Activated CD8-positive, alpha-beta memory T cell treated with anti-CD3 and anti-CD28 coated beads for 4 hours (primary cell): ENCODE measurements at places on chromosomes 2 and 18.

DNA sequence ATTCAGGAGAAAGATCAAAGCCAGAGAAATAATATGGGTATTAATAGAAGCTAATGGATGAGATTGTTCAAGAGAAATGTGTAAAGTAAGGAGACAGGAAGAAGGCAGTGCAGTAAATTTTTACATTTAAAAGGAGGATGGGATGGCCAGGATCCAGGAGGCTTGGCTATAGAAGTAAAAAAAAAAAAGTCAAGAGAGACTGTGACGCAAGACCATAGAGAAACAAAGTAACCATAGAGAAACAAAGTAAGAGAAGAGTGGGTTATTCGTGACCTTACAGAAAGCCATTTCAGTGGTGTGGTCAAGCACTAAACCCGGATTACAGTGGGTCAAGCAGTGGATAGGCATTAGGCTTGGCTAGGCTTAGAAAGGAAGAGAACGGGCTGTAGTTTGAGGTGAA lies 10.5 kb upstream of the FAM171B start:
- no peak for DNase-seq

GRCh38 chr2:239401881-239402233 lies 1.0 kb upstream of the HDAC4 start:
- no peak for DNase-seq

DNA sequence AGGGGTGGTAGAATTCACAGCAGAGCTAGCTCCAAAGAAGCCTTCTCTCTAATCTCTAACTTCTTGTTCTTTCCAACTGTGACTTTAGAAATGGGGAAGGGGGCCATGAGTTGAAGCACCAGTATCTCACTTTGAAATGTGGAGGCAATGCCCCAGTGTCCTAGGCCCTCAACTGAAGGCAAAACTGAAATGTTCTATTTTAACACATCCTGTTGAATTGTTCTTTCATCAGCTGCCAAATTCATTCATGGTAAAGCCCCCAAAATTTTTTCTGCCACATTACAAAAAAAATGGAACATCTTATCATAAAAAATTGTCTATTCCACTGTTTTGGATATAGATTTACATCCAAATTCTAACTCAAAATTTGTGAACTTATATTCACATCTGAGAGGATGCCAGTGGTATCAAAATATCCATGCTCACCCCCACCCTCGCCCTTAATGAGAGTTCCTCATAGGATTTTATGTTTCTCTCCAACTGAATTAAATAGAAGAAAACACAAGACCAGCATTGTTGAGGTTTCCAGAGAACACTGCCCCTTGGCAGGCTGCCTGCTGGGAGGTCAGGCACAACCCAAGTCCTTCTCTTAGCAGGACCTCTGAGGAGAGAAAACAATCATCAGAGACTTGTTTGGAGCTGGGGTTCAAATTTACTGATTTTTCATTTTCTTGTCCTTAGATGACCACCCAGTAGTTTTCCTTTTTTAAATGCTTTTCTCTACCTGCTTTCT lies 147.4 kb upstream of the PGAP1 start:
- no peak for DNase-seq

DNA sequence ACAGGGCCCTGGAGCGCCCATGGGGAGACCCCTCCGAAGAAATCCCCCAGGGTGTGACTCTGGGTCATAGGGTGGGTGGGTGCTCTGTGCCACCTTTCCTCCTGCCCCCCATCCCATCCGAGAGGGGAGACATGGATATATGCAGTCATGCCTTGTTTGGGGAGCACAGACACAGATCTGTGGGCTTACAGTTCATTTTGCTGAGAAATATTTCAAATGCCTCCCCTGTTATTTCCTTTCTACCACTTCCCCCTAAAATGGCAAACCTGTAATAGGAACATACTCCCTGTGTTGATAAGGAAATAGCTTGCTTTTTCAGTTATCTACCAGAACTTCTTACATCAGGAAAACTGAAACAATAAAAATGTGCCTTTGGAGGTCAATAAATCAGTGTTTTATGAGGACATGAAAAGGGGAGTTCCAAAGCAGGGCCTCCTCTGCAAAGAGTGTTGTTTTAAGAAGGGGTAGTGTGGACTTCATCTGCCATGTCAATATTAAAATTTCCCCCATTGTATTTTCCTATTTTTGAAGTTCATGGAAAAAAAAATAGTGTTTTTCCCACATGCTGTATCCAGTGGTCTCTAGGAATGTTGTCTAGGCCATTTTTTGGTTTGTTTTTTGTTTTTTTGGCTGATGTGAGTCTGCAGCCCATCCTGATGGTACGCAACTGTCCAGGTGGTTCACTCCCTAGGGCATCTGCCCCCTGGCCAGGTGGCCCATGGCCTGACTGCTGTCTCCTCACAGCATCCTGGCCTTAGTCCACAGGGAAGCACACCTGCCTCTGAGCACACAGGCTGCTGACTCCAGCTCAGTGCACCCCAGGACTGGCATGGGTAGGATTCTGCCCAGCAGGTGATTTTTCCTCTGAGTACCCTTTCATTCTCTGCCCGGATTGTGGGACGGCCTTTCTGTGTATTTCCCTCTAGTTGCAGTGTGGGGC lies 3.7 kb downstream of the TNFRSF11A start:
- DNase-seq = no peak

- no peak for DNase-seq
These were observed 284.7 kb downstream of the MYCN start for GRCh38 chr2:16225071-16225470.

DNA sequence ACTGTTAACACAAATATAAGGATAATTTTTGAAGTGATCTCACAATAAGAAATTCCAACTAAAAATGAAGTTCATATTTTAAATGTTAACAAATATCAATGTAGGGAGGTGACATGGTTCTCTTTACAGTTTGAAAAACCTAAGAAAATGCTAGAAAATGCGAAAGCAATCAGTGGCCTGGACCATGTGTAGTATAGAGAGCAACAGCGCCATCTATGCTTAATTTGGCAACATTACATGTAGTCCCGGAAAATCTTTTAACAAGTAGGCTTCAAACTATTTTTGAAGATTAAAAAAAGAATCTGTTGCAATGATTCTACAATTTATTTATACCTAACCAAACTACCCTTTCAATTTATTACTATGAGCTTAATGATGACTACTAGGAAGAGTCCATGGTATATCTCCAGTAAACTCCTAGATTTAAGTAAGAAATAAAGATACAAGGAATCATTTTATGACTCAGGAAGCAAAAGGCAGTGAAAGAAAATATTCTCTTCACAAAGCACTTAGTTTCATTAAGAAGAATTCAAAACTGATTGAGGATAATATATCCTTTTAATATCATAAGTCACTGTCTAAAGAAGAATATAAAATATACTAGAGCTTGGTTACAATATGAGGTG lies 33.3 kb downstream of the NDUFA10 start:
- no peak for DNase-seq

DNA sequence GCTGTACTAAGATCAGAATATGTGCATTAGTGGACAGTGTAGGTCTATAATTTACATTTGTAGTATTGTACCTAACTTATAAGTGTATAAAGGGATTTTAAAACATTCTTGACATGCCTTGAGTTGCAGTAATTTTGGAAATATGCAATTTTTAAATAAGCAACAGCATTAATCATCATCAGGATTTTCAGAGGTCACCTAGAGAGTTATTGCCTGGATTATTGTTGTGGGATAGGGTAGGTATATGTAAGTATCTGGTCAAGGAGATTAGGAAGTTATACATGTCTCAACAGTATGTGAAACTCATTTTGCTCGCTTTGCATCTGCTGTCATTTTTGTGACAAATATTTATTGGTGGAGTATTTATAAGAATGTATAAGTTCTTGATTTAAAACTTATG lies 184.2 kb downstream of the WDR7 start:
- no peak for DNase-seq

GRCh38 chr2:60354713-60355112 lies 198.7 kb downstream of the BCL11A start:
- DNase-seq = no peak

DNA sequence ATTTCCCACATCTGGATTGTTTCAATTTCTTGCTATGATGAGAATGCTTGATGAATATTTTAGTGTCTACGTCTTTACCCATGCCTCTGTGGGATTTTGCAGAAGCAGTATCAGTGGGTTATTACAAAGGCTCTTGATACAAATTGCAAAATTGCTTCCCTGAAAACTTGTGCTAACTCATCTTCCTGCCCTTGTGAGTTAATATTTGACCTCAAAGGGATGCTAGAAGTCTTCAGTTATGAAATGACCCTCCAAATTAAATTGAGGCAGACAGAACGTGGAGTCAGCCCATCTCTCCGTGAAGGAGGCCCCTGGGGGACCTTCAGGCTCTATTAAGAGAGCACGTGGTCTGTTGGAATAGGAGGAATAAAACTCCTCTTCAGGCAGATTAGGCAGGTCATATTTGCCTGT lies 239.2 kb upstream of the HS6ST1 start:
- no peak for DNase-seq

DNA sequence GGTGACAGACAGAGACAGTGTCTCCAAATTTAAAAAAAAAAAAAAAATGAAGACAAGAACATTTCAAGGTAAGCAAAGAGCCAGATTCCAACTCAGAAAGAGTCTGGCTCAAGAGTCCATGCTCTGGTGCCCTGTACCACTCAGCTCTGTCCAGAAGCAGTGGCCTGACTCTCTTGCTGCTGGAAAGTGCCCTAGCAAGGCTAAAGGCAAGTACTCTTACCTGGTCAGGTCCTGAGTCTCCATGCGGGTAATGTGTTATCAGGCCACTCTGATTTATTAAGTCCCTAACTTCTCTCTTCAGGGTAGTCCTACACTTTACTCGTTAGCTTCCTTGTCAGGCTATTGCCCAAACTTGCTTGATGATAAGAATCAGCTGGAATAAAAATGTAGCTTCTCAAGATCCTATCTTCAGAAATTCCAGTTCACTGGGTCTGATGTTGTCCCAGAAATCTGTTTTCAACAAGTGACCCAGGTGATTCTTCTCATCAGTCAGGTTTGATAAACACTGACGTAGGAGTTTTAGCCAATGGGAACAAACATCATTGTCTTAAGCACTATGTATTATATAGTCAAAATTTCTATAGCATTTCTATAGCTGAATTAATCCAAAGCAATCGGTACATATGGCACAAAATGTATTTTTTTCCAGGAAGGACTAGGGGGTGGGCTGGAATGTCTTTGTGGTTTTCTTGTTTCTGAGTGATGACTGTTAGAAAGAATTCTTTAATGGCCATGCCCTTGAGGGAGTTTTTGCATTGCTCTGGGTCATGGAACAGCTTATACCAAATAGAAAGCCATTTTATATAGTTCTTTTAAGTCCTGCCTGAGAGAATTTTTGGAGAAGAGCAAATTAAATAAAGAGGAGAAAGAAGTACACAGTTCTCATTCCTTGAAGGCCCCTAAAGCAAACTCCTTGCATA lies 139.9 kb upstream of the DNMT3A start:
- no peak for DNase-seq

- no peak for DNase-seq
These were observed 2.7 kb upstream of the GKN1 start for GRCh38 chr2:68971591-68972231.

- DNase-seq = no peak
These were observed 1.8 kb downstream of the DPP4 start for GRCh38 chr2:162072181-162072702.

- no peak for DNase-seq
These were observed 34.6 kb upstream of the TMEM17 start for GRCh38 chr2:62540408-62541168.
